ENCODE measurements at places on chromosomes 7 and 10.

DNA sequence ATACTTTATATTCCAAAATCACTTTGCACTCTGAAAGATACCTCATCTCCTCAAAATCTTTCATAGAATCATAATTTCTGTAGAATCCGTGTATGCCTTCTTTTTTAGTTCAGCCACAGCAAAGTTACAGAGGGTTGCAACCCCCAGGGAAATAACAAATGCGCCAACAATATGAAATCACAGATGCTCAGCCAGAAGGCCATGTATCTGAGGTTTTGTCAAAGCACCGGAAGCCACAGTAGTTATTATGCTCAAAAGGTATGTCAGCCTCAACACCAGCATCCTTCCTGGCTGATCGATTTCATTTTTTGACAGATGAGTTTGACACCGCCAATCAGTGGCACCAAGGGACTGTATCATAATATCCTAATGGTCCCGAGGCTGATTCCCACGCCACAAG, 204.1 kb downstream of the KCNMA1 start:
- DNase-seq = no peak

GRCh38 chr7:27501001-27501400, 161.7 kb downstream of the HIBADH start:
- DNase-seq = no peak

- no peak for DNase-seq
Observed at GRCh38 chr10:87552248-87552929, 47.7 kb downstream of the MINPP1 start.

- DNase-seq = no peak
Observed at GRCh38 chr7:105825371-105825770, 51.0 kb downstream of the ATXN7L1 start.

DNA sequence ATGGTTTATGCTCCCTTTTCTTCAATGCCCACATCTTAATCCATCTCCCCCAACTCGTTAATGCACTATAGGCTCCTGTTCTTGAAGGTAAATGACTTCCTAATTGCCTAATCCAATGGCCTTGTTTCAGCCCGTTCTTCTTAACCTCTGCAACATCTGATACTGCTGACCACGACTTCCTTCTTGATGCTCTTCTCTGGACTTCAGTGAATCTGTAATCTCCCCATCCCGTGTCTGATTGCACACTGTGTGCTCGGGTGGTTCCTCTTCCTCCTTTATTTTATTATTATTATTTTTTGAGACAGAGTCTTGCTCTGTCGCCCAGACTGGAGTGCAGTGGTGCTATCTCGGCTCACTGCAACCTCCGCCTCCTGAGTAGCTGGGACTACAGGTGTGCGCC, 58.9 kb downstream of the HIPK2 start:
- no peak for DNase-seq

DNA sequence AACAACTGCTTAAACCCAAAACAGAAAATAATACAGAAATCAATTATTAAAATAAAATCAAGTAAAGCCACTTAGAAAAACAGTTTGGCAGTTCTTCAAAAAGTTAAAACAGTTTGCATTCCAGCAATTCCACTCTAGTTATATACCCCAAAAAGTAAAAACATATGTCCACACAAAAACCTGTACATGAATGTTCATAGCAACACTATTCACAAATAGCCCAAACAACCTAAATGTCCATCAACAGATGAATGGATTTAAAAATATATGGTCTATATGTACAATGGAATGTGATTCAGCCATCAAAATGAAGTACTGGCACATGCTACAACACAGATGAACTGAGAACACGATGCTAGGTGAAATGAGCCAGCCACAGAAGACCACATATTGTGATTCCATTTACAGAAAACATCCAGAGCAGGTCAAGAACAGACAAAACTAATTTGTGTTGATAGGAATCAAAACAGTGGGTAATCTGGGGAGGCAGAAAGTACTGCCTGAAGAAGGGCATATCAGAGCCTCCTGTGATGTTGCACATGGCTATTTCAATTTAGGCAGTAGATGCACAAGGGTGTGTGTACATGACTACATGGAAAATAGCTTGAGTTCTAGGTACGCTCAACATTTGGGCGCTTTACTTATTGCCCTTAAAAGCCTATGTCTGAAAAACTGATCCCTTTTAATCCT, 66.3 kb downstream of the CYTH3 start:
- DNase-seq = no peak

GRCh38 chr7:96675548-96675947, 34.1 kb downstream of the SEM1 start:
- no peak for DNase-seq

GRCh38 chr10:91162495-91163268, 57.8 kb upstream of the PCGF5 start:
- peak; percentile 56 for DNase-seq

GRCh38 chr7:13991791-13992595, 2.5 kb upstream of the ETV1 start:
- DNase-seq = no peak

GRCh38 chr7:16278167-16278787, 143.1 kb downstream of the CRPPA start:
- DNase-seq = no peak

DNA sequence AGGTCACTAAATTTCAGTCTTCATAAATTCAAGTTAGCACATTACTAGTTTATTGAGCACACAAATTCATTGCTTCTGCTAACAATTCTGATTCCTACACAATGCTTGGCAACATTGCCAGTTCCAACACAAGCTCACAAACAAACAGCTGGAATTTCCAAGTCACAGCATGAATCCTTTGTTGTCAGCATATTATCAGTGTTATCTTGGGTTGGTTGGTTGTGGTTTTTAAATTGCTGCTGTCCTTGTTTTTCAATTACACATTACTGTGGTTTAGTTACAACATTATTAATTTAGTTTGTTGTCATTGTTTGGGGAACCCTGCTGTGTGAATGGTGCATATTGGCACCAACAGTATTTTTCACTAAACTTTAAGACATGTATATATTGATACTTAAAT, 86.0 kb upstream of the ARID5B start:
- DNase-seq = no peak

DNA sequence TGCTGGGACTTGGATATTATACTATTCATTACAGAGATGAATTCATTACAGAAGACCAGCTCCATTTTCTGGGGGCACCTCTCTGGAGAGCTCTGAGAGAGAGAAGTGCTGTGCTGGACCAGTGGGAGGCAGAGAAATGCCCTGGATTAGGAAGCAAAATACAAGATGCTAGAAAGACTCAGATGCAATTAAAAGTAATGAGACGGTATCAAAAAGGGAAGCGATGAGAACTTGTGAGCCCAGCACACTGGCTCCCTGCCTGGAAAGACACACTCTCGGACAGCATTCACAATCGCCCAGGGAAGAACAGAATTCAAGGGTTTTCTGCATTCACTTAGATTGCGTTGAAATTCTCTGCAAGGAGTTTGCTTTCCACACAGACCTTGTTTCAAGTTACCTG, 3.5 kb upstream of the FRAT2 start:
- DNase-seq = no peak

- no peak for DNase-seq
Observed at GRCh38 chr10:20963721-20964595, 66.8 kb upstream of the NEBL start.

- no peak for DNase-seq
Observed at GRCh38 chr7:120931243-120931642, 19.3 kb upstream of the ING3 start.

- DNase-seq = no peak
Observed at GRCh38 chr10:117429643-117430265, 54.5 kb upstream of the PDZD8 start.

GRCh38 chr7:133633055-133633454, 380.2 kb downstream of the EXOC4 start:
- DNase-seq = no peak

DNA sequence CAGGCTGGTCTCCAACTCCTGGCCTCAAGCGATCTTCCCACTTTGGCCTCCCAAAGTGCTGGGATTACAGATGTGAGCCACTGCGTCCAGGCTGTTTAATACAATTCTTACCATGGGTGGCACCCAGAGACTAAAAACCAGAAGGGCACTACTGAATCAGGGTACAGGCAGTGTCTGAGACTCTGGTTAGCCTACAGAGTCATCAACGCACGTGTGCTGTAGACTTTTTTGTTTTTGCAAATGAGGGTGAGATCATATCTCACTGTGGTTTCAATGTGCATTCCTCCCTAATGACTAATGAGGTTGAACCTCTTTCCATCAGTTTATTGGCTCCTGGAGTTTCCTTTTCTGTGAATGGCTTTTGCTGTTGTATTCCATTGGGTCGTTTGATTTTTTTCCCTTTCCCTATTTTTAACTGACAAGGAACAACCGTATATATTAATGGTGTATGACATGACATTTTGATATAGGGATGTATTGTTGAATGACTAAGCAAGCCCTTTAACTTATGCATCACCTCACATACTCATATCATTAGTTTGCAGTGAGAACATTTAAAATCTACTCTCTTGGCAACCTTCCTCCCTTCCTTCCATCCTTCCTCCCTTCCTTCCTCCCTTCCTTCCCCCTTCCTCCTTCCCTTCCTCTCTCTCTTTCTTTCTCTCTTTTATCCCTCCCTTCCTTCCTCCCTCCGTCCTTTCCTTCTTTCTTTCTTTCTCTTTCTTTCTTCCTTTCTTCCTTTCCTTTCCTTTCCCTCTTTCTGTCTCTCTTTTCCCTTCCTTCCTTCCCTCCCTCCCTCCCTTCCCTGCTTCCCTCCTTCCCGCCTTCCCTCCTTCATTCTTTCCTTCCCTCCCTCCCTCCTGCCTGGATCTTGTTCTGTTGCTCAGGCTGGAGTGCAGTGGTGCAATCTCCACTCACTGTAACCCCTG, 9.3 kb upstream of the TMEM270 start:
- DNase-seq = no peak

- DNase-seq = no peak
Observed at GRCh38 chr7:117011419-117012260, 58.3 kb downstream of the ST7 start.

- DNase-seq = no peak
Observed at GRCh38 chr10:93996551-93996950, 2.8 kb downstream of the PLCE1 start.

- DNase-seq = no peak
Observed at GRCh38 chr10:44060221-44060620, 324.7 kb downstream of the CXCL12 start.

- DNase-seq = no peak
Observed at GRCh38 chr10:93259126-93259525, 185.4 kb downstream of the CYP26A1 start.

- DNase-seq = no peak
Observed at GRCh38 chr10:86851328-86852207, 95.1 kb downstream of the BMPR1A start.

DNA sequence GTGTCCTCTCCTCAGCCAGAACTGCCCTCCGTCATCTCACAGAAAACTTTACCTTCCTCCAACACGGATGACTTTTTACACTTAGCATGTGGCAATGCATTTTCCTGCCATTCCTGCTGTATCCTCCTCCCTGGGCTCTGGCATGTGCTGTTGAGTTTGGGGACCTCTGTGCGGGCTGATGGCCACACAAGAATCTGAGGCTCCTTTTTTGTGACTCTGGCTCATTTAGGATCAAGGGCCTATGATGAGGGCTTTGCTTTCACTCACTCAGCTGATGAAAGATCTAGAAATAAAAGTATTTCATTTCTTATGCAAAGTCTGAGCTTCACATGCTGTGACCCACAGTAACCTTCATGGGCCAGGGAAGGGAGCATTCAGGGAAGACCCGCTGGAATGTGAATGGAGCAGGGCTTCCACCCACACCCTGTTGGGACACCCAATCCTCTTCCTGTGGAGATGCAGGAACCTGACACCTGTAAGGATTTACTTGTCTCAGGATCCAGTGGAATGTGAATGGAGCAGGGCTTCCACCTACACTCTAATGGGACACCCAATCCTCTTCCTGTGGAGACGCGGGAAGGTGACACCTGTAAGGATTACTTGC, 500.3 kb upstream of the MKI67 start:
- DNase-seq = no peak

- DNase-seq = no peak
Observed at GRCh38 chr10:4108693-4109092, 323.7 kb upstream of the KLF6 start.

DNA sequence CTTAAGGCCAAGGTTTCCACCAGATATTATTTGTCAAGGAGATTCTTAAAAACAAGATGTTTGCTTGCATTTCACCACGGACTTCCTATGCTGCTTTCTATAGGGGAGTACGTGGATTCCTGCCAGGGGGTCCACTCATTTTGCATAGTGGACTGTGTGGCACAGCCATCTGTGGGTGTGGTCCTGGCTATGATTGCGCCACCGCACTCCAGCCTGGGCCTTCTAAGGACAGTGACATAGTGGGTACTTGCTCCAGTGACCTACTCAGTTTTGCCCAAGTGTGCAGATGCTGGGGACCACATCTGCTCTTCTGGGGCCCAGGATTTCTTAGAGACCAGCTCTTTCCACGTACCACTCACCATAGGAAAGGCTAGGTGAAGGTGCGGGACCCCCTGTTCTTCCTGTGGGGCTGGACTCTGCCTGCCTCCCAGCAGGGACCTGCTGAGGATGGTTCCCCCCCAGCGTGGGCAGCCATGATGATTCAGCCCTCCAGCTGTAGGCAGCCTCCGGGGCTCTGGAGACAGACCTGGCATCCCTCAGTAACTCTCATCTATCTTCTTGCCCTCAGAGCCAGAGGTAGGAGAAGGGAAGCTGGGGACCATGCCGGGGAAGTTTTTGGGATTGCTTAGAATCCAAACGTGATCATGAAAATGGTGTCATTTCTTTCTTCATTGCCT, 42.9 kb downstream of the HK1 start:
- no peak for DNase-seq

DNA sequence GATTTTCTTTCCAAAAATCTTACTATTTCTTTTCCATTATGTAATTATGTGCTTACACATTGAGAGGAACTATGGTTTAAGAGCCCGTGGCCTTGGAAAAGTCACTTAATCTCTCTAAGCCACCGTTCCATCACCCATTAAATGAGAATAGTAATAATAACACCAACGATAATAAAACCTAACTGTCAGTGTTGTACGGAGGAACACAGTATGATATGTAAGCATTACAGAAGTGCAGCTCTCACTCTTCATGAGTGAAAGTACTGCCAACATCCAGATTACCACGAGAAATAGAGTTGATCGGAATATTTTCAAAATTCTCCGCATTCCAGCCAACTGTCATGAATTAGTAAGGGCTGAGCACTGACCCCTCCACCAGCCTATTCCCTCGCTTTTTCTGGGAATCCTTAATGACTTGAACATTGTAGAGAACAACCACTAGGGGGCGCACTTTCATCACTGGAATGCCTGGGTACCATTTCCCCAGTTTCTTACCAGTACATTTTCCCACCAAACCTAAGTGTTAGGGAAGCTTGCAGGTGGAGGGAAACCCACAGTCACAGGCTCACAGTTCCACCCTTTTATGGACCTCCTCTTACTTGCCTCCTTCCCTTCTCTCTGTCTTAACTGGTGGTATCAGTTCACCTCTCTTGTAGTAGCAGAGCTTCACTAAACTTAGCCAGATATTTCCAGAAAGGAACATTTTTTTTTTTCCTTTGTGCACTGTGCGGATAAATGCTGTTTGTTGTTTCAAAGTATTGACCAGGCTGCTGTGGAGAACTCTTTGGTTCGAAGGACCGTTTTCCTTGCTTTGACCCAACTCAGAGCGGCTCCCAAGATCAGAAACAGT, 27.8 kb downstream of the NKX2-3 start:
- no peak for DNase-seq
